MG63 (cell line): ENCODE measurements at places on chromosomes 4 and X. TPM values are rescaled to one million over a fixed set of nuclear protein-coding genes. Genes with fewer than 3 reads are reported as not detected.

The RLIM gene
- total RNA-seq, result 18.9 and 27.5 TPM in 2 replicates

The COPS4 gene
- 127 and 147 TPM in 2 replicates for total RNA-seq

The TCEANC gene
- total RNA-seq, result 1.5 and 10.0 TPM in 2 replicates

The STARD8 gene
- total RNA-seq, result 1.4 and 2.8 TPM in 2 replicates

DNA sequence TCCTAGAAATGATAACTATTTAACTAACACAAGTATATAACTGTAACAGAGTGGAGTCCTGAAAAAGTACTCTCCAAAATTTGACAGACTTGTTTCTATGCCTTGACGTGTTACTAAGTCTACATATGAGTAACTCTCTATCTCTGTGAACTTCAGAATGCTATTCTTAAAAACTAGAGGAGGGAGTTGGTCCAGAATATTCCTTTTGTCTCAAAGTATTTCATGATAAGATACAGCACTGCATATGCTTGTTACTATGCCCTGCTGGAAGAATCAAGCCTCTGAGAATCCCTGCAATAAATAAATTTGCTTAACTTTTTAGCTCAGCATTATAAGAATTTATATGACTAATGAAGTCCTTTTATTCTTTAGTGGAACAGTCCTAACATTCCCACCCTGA lies 50.9 kb upstream of the ATXN3L start:
- DNase-seq, result no peak

GRCh38 chrX:65874110-65874509 lies 165.8 kb downstream of the VSIG4 start:
- DNase-seq, result no peak

DNA sequence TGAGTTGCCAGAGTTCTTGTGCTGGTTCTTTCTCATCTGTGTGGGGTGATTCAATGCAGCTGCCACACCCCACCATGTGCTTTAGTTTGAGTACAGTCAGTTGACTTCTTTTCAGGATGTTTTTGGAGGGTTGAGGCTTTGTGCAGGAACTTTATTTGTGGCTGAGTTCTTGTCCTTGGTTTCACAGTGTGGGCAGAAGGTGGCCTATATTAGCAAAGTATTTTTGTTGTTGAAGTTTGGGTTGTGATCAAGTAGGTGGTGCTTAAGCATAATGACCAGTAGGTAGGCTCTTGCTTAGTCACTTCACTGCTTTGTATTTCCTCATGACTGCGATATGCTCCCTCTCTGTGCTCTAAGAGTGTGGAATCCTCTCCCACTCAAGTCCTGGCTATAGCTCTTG lies 80.3 kb downstream of the ARHGAP24 start:
- no peak for DNase-seq

DNA sequence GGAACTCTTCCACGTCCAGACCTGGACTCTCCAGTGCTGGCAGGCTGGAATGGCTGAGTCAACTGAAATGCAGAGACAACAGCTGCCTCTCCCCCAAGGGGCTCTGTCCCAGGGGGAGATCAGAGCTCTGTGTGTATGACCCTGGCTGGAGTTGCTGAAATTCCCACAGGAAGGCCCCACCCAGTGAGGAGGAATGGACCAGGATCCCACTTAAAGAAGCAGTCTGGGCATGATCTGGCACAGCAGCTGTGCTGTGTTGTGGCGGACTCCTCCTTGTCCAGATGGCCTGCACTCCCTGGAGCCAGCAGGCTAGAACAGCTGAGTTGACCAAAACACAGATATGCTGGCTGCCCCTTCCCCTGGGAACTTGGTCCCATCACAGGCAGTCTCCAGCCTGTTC lies 25.4 kb downstream of the C4orf17 start:
- DNase-seq, result no peak

GRCh38 chr4:273309-274017 lies 31.8 kb downstream of the ZNF732 start:
- DNase-seq, result no peak
